ENCODE measurements at places on chromosomes 11 and 22.
A peak's percentile ranks its signal among the peaks of the same experiment; 100 is the strongest.

DNA sequence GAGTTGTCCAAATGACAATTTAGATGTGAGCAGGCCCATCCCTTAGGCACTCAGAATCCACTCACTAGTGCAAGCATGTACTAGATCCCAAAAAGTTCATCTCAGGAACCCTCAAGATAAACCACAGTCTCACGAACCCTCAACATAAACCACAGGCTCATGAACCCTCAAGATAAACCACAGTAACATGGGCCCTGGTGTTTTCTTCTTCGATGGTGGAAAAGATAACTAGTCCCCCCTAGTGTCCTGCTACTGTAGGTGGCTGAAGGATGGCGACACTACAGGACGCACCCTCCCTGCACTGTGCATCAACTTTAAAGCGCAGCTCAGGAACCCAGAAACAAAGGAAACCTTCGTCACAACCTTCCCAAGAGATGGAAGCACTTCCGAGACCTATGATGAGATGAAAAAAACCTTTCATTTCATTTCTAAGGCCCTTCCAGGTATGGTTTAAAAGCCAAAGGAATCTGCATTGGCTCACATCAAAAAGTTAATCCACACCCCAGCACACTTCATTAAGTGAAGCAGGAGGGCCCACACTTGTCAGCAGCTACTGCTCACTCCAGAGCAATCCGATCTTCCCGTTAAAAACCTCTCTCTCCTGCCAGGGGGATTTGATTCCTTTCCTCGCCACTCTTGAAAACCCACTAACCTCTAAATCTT lies 2.4 kb downstream of the LARGE1 start:
- DNase-seq, result peak; percentile 38

GRCh38 chr11:45660729-45661438 lies 4.5 kb downstream of the CHST1 start:
- DNase-seq, result no peak

DNA sequence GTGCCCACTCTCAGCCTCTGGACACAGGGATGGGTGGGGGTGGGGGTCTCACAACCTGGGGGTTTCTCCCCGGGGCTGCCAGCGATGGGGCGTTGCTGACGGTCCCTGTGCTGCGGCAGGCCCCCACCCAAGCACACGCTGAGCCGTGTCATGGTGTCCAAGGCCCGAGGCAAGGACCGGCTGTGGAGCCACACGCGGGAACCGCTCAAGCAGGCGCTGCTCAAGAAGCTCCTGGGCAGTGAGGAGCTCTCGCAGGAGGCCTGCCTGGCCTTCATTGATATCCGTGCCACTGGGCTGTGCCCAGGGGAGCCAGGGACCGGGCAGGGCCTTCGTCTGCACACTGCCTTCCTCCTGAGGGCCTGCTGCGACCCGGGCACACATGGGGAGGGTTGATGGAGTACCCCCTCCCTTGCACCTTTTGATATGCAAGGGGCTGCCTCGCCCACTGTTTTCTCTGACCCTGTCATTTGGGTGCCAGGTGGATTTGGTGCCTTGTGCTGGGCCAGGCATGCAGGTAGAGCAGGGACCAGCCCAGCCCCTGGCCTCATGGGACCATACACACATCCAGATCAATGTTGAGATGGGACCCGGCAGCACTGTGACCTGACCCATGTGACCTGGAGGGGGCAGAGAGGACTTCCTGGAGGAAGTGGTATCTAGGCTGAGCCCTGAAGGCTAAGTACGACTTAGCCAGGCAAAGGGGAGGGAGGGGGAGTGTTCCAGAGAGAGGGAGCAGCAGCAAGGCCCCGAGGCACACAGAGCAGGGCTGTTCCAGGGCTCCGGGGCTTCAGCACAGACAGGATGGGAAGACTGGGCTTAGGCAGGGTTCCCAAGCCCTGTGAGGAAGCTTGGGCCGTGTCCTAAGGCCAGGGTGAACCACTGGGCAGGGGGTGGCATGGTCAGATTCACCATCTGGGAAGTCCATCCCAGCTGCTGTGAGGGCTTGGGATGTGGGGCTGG lies 75.2 kb downstream of the MYO7A start:
- DNase-seq, result no peak

GRCh38 chr11:65334696-65335295 lies 1.1 kb downstream of the DPF2 start:
- no peak for DNase-seq

DNA sequence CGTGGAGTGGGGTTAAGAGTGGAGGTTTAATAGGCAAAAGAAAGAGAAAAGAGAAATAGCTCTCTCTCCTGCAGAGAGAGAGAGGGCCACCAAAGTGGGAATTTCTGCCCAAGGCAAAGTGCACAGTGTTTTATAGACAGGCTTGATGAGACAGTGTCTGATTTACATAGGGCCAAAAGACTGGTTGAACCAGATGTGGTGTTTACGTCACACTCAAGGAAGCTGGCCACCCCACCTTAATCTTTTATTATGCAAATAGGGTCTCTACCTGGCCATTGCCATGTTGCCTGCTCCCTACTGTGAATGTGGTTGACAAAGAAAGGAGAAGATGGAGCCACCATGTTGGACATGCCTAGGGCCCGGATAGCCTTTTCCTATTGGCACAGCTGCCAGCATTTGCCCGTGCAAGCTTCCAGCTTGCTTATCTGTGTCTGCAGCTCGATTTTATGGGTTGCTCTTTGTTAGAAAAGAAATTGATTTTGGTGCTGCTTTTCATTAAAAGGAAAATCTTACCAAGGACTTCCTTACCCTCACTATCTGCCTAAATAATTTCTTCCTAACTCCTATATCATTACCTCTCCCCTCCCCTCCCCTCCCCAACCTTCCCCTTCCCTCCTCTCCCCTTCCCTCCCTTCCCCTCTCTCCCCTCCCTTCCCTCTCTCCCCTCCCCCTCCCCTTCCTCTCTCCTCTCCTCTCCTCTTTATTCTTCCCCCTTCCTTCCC lies 436.0 kb downstream of the NELL1 start:
- DNase-seq, result no peak

DNA sequence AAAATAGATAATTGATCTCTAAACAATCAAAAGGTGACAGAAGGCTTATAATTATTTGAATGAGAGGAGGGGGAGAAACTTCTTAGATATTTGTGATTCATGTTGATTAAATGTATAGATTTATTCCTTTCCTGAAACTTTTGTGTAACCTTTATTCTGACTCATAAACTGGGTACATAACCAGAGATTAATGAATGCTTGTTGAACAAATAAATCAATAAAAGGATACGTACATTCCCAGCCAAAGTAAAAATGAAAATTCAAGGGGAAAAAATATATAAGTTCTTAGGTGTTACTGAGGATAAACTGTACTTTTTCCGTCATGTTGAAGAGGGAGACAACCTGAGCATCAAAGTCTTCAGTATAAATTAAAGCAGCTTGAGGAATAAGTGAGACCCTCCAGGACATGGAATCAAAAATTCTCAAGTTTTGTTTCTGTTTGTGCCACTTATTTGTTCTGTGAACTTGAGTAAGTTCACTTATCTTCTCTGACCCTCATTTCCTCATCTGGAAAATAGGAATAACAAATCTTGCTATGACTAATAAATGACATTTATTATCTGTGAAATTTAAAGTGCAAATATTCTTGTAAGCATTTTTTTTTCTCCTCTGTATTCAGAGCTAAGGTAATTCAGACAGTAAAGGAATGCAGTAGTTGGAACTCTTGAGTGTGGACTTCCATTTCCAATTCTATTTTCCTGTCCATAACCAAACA lies 195.4 kb downstream of the METTL15 start:
- DNase-seq, result no peak

- no peak for DNase-seq
Observed at GRCh38 chr11:59992425-59992824, 24.6 kb upstream of the OOSP4B start.

GRCh38 chr22:38068641-38069371 lies 11.6 kb downstream of the PICK1 start:
- DNase-seq, result no peak

GRCh38 chr11:104625246-104625645 lies 273.0 kb downstream of the CASP12 start:
- DNase-seq, result peak; percentile 2

DNA sequence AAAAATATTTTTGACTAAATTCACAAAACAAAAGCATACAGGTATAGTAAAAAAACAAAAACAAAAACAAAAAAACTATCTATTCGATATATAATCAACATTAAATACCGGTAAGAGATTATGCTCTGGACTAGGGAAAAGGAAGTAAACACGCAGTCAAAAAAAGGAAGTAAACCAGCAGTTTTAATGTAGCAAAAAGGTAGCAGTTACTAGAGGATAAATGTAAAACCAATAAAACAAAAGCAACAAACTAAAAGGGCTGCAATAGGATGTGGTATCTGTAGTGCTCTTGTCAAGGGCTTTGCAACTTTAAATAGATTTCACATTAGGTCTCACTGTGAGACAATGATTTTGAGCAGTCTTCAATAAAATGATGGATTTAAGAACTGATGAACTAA lies 2.4 kb downstream of the TRIM22 start:
- no peak for DNase-seq

GRCh38 chr22:22942511-22943329 lies 55.1 kb downstream of the IGLL5 start:
- peak; percentile 64 for DNase-seq

GRCh38 chr11:67053896-67054329 lies 2.7 kb upstream of the RHOD start:
- DNase-seq, result peak; percentile 47

DNA sequence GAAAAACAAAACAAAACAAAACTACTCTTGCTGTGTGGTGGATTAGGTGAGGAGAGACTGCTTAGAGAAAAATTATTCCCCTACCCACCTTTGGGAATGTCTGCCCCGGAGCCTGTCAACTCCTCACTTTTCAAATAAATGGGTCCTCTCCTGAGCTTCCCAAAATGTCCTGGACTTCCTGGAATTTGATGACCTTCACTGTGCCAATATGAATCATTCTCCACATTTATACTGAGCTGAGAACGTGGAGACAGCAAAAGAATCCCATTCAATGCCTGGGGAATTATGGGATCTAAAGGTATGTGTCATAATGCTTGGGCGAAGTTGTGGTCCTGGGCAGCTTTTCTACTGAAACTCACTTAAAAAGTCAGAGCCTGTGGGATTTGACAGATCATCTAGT lies 136.8 kb downstream of the KIF18A start:
- DNase-seq, result peak; percentile 27

DNA sequence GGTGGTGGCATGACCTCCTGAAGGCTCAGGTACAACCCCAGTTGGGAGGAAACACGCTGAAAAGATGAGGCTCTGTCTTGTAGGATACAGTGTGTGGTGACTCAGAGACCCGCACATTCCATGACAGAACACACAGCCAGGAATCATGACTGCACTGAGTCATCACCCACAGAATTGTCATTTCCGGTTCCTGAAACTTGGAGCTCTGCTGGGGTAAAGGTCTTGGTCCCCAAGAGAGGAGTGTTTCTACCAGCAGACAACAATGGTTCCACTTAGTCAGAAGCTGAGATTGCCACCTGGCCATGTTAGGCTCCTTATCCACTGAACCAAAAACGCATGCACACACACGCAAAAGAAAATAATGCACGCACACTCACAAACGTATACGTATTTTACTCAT lies 31.5 kb upstream of the CYB5R3 start:
- DNase-seq, result peak; percentile 95

GRCh38 chr11:122709039-122709760 lies 53.7 kb downstream of the UBASH3B start:
- peak; percentile 91 for DNase-seq

DNA sequence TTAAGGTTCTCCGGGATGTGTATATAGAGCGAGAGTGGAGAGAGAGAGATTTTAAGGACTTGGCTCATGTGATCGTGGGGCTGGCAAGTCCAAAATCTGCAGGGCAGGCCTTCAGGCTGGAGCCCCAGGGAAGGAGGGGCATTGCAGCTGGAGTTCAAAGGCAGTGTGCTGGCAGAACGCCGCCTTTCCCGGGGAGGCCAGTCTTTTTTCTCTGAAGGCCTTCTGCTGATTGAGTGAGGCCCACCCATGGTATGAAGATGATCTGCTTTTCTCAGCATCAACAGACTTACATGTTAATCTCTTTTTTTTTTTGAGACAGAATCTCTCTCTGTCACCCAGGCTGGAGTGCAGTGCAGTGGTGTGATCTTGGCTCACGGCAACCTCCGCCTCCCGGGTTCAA lies 25.4 kb downstream of the FBLN1 start:
- no peak for DNase-seq

DNA sequence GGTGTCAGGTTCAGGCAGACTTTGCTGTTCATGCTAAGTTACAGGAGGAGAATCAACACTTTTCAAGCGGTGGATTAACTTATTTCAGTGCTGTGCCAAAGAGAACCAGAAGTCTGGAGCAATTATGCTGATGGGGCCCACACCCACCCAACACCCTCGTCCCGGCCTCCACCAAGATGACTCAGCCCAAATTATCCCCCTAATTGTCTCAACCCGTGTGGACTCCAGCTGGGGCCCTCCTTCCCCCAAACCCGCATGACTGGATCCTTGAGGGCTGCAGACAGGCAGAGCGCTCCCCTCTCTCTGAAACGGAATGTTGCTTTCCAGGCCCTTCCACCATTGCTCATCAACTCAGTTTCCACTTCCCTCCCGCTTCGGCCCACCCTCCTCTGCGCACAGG lies 34.6 kb upstream of the MN1 start:
- peak; percentile 91 for DNase-seq

DNA sequence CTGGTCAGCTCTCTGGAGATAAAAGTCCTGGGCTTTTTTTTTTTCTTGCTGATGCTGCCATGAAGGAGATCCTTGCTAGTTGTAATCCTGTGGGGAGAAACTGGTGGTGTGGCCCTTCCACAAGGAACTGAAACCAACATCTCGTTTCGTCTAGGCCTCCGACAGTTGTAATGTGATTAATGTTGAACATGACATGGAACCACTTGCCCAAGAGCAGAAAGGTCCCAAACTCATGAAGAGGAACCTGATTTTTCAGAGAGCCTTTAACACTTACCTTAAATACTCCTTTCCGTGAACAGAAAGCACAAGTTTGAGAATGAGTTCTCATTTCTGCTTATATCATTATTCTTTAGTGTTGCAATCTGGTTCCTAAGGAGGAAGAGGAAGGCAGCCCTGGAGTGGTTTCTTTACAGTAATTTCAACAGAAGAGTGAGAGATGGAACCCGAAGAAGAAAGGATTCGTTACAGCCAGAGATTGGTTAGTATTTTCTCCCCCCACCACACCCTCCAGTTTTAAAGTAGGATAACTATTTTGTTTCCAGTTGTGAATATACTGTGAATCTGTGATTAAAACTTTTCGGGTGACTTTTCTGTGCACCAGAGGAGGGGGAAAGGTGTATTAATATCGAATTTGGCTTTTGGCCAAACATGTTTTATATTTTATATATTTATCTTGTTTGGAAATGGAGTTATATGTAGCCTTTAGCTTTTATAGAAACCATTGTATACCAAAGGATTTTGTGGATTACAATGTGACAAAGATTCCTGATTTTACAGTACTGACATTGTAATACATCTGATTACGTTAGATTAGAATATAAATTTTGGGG lies 2.0 kb downstream of the KDM2A start:
- DNase-seq, result peak; percentile 20

GRCh38 chr11:19442554-19442910 lies 201.8 kb upstream of the E2F8 start:
- DNase-seq, result no peak

DNA sequence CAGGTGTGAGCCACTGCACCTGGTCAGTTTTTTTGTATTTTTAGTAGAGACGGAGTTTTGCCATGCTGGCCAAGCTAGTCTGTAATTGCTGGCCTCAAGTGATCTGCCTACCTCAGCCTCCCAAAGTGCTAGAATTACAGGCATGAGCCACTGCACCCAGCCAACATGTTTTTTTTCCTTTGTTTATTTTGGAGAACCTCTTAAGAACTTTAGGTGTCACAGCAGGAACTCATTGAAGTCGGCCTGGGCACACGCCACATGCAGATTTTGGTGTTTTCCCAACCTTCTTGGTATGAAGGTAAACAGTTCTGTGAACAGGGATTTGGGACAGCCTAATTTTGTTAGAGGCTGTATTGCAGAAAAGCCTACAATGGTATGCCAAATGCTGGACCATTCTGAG lies 9.4 kb downstream of the DIXDC1 start:
- no peak for DNase-seq

GRCh38 chr11:77530879-77531278 lies 57.0 kb upstream of the PAK1 start:
- DNase-seq, result no peak
